ENCODE measurements at places on chromosomes 7 and 10.

GRCh38 chr7:147937428-147937827 lies 653.1 kb upstream of the C7orf33 start:
- no peak for DNase-seq

GRCh38 chr7:126222782-126223181 lies 1030.0 kb downstream of the GRM8 start:
- no peak for DNase-seq

- no peak for DNase-seq
These were observed 20.1 kb downstream of the NXPH1 start for GRCh38 chr7:8453535-8453934.

DNA sequence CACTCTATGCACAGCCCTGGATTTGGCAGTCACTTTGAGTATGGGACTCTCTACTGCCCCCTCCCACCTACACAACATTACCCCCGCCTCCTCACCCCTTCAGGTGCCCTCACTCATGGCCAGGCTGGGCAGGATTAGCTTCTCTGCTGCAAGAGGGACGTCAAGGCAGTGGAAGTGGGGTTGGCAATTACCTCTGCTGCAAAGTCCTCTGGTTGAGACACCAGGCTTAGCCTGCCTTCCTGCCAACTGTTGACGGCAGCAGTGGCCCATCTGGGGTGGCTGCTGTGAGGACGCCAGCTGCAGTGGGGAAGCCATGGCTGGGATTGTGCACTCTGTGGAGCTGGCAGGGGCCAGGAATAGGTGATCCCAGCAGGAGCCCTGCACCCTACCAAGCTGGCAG lies 26.7 kb downstream of the SVIL start:
- no peak for DNase-seq

GRCh38 chr10:71127104-71127503 lies 85.3 kb upstream of the UNC5B start:
- DNase-seq: no peak

DNA sequence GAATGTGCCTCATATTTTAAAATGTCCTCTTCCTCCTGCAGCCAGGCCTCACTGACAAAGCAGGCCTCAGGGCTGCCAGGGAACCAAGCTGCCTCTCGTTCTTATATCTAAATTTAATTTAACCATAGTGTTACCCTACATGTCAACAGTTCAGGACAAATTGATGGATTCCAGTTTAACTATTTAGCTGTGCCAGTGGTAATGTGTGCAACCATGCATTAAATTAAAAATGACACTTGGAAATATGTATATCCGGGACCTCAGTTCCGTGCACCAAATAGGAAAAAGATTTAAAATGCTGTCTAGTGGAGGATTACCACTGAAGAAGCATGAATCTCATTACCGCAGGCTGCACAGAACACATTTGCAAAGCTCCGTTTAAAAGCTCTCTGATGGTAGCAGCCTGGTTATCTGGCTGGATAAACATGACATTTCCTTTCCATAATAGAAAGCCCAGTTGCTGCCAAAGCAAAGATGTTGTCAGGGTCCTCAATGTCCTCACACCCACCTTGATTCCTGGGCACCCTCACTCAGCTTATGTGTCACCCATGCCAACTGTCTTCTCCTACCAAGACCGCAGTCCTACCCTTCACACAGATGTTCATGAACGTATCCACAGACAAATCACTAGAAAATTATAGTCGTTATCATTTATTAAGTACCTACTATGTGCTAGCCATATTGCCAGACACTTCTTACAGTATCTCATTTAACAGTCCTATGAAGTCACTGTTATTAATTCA lies 73.3 kb upstream of the FRMD4A start:
- no peak for DNase-seq

DNA sequence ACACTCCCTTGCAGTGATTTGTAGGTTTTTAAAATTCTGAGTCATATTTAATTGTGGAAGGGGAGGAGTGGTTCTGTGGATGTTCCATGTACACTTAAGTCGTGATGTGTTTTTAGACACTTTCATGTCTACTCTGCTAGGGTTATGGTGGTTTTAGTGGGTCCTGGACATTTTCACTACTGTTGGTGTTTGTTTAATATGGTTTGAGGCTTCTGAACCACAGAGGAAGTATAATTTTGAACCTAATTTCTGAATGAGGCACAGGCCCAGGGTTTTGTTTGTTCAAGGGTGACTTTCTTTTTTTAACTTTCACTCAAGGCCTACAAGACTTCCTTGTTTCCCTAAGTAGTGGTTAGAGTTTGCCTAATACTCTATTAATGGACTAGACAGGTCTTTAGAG lies 13.3 kb downstream of the SLC26A5 start:
- no peak for DNase-seq

GRCh38 chr7:54189330-54189729 lies 352.8 kb upstream of the VSTM2A start:
- DNase-seq: no peak

DNA sequence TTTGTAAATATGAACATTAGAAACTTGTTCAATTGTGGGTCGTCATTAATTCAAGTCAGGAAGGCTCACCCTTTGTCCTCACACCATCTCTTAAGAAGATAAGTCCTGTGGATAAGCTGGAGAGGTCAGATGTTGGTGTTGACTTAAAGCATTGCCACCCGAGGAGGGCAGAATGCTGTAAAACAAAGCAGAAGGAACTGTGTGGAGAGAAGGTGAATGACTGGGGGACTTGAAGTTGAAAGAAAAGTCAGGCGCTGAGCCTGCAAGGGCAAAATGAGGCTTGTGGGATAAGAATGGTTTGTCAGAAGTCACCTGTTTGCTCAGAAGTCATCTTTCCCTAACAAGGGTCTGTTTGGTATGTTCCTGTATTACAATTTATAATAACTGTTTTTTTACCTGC lies 9.1 kb downstream of the RPA3 start:
- DNase-seq: no peak

DNA sequence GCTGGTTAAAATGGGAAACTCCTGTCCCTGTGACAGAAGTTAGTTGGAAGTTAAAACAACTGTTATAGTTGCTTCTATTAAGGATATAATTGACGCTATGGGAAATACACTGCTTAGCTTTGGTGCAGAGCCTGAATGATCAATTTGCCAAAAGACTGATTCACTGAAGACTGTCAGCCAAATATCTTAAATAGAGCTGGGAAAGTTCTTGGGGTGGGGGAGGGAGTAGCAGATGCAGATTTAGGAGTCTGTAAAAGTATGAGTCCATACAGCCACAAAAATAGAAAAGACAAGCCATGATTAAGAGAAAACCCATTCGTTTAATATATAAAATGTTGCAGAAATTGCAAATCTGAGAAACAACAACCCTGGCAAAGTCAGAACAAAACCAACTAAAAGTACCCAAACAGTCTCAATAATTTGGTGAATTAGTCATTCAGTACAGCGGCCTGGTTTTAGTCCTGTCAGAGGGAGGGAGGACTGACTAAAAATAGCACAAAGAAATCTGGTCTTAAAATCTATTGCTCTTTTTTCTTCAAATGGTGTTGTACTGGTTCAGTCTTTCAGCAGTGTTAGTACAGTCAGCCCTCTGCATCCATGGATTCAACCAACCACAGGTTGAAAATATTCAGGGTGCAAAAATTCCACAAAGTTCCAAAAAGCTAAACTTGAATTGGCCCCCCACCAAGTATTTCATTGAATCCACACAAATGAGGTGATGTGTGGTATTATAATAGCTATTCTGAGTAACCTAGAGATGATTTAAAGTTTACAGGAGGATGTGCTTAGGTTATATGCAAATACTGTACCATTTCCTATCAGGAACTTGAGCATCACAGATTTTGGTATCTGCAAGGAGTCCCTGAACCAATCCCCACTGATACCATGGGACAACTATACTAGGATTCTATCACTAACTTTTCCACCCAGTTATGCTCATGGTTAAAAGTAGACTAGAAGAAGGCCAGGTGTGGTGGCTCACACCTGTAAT lies 30.0 kb downstream of the STK17A start:
- DNase-seq: no peak

DNA sequence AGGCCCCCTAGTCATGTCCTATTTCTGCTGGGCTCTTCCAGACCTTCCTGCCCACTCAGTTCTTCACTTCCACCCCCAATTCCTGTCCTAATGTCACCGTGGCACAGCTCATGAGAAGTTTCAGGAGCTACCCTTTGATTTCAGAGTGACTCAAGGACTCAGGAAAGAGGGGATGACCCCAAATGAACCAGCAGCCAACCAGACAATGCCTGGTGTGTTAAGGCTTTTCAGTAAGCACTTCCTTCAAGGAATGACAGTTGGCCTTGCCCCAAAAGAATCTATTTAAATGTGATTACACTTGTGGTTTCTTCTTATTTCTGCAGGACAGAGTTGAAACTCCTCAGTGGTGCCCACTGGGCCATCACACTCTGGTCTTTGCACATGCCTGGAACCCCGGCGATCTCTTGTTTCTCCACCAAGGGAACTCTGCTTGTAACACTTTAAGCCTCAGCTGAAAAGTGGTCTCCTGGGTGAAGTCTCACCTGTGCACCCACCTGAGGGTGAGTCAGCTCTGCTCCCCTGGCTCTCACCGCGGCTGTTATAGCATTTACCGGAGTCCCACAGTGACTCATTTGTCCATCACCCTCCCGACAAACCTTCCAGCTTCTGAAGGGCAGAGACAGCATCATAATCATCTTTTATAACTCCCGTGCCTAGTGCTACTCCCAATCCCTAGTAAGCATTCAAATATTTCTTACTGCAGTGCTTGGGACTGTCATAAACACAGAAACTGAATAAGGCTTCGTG lies 123.0 kb upstream of the SVIL start:
- DNase-seq: no peak

DNA sequence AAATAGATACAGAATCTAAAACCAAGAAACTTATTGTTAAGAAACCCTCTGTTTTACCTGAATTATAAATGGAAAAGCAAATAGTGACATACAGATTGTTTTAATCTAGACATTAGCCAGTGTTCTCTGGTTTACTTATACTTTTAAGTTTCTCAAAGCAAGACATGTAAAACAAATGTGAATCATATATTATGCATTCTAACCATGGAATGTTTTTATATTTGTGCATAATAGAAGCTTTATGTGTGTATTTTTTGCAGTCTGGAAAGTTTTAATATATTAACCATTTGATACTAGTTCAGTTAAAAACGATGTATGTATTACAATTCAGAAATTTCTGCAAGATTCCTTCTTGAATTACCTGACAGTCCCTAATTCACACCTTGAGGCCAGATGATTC lies 150.6 kb upstream of the TMEM72 start:
- DNase-seq: no peak

DNA sequence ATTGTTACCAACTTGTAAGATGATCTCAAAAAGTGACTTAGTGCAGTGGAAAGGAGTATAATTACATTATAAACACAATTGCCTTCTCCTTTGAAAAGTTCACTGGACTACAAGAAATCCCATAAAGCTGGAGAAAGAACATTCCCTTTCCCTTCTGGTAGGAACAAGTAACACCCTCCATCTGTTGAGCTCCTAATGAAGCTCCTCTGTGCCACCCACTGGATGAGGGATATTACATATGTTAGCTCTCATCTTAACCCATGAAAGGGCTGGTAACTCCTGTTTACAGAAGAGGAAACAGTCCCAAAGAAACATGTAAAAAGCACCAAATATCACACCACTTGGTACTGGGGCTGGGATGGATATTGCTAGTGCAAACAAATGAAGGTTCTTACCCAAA lies 8.1 kb downstream of the PGAM1 start:
- DNase-seq: no peak

- DNase-seq: no peak
These were observed 99.5 kb downstream of the SFMBT2 start for GRCh38 chr10:7311218-7311849.

GRCh38 chr10:61978965-61979364 lies 77.5 kb downstream of the ARID5B start:
- no peak for DNase-seq

- no peak for DNase-seq
These were observed 106.0 kb downstream of the TCF7L2 start for GRCh38 chr10:113056030-113056429.

- no peak for DNase-seq
These were observed 50.7 kb downstream of the KCNMA1 start for GRCh38 chr10:77586719-77587415.

DNA sequence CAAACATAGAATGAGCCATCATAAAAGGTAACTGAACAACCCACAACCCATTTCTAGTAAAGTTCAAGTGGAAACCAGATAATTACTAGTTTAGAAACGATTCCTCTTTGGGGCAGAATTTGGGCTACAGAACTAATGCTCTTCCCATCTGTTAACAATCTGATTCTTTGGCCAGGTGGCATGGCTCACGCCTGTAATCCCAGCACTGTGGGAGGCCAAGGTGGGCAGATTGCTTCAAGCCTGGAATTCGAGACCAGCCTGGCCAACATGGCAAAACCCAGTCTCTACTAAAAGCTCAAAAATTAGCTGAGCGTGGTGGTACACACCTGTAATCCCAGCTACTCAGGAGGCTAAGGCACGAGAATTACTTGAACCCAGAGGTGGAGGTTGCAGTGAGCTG lies 18.5 kb downstream of the CYP51A1 start:
- no peak for DNase-seq

DNA sequence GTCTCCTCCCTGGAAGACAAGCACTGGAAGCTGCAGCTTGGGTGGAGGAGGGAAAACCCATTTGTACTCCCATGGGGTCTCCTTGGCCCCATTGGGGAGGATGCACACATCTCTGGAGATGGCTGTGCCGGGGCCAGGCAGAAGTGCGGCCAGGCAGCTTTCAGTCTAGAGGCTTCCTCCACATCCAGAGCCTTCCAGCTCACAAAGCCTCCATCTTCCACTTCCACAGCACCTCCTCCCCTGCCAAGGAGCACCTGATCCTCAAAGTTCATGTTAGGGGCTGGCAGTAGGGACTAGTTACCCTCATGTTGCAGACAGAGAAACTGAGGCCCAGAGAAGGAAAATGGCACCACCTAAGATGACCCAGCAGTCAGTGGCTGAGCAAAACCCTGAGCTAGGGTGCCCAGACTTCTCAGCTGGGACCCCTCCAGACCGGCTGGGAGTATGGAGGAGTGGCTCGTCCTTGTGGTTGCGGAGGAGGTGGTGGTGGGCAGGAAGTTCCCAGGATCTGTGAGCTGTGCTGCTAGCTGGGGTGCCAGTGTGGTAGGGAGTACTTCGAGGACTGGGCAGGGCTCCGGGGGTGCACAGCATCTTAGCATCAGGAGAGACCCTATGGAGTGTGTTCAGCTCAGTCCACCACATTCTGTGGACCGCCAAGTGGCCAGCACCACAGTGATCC lies 44.2 kb downstream of the ADCYAP1R1 start:
- no peak for DNase-seq

DNA sequence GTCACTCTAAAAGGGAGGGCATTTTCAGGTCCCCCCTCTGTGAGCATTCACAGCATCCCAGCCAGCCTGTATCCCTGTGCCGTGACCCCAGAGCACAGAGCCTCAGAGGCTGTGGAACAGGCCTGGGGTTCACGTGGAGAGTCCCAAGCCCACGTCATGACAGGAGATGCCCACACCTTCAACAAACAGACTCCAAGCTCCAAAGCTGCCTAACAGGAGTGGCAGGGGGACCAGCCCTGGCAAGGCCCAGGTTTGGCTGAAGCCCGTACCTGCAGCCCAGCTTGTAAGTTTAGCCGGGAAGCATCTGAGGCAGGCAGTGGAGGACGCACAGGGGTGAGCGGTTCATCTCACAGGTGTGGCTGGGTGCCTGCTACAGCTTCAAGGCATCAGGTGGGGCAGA lies 33.5 kb downstream of the LHPP start:
- no peak for DNase-seq
